NCI-H1417 treated with DMSO at 0.1 percent for 48 hours (cell line): ENCODE measurements at places on chromosomes 16 and 17.

DNA sequence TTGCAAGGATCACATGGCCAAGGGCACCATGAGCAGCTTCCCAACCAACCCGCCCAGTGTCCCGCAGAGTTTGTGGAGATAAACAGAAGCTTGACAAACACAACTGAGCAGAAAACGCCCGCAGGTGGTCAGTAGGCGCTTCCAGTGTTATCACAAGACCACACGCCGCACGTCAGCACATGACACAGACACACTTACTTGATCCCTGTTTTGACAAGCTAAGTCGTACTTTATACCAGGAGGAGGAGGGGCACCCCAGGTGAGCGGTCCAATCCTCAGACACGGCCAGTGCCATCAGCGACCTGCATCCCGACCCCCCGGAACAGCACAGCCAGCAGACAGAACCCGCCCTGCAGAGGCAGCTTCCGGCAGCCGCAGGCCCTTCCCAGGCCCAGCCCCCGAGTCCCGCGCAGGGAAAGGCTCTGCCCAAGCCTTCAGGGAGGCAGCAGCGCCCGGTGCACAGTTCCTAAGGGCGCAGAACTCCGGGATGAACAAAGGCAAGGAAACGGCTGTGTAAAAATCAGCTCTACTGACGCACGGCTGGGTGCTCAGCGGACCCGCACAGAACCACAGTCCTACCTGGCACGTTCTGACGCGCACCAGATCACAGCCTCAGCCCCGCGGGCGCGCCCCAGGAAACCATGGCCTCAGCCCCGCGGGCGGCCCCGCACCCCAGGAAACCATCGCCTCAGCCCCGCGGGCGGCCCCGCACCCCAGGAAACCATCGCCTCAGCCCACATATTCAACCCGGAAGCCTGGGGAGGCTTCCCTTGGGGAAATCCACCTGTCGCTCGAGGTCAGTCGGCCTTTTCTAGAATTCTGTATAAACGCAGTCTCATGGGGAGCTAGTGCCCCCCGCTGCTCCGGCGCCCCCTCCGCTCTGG is 27.8 kb downstream of the AXIN1 start:
- no peak for DNase-seq

DNA sequence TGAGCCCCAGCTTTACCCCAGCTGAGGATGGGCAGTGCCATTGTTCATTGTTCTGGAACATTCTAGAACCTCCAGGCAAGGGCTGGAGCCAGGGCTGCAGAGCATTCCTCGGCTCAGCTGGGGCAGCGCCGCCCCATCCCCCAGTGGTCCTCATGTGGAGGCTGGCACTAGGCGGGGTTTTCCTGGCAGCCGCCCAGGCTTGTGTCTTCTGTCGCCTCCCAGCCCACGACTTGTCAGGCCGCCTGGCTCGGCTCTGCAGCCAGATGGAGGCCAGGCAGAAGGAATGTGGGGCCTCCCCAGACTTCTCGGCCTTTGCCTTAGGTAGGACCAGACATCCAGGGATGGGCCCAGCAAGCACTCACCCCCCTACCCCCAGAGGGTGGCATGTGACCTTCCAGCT is at the start of gene TMEM95:
TSS of gene TMEM95 (plus strand) at position 104 of the 400 bp plus-strand sequence. CDS start at position 153, 49 bp downstream.
- DNase-seq, result no peak

DNA sequence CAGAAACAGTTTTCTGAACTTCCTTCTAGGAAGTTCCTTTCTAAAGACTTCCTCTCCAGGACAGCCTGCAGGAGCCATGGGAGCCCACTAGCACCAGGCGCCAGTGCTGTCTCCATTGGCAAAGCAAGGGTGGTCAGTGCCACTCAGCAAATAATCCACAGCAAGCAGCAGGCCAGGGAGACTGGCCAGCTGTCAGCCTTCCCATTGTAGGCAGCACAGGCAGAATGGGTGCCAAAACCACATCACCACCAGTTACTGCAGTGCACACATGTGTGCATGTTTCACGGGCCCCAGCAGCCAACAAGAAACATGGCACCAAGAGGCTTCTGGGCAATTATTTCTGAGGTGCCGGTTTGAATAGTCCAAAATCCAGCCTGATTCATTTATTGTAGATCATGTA is 26.7 kb downstream of the DNASE1 start:
- no peak for DNase-seq

- DNase-seq, result no peak
These were observed 2.3 kb downstream of the HOXB4 start for GRCh38 chr17:48575673-48576478.

- DNase-seq, result no peak
These were observed 12.5 kb upstream of the DRC7 start for GRCh38 chr16:57681950-57682728.

DNA sequence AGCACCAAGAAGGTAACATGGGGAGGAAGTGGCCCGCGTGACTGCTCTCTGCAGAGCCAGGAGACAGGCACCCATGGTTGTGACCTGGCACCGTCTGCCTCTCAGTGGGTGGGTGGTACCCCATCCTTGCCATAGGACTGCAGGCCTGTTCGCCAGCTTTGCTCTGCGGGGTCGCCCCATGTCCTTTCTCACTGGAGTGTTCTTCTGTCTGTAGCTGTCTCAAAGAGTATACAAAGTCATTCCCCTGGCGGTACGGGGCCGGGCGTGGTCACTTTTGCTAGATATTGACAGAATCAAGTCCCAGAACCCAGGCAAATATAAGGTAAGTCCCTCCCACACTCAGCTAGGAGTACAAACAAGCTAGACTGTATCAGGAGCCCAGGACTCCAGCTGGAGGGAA is 6.0 kb downstream of the TBC1D26 start:
- no peak for DNase-seq

DNA sequence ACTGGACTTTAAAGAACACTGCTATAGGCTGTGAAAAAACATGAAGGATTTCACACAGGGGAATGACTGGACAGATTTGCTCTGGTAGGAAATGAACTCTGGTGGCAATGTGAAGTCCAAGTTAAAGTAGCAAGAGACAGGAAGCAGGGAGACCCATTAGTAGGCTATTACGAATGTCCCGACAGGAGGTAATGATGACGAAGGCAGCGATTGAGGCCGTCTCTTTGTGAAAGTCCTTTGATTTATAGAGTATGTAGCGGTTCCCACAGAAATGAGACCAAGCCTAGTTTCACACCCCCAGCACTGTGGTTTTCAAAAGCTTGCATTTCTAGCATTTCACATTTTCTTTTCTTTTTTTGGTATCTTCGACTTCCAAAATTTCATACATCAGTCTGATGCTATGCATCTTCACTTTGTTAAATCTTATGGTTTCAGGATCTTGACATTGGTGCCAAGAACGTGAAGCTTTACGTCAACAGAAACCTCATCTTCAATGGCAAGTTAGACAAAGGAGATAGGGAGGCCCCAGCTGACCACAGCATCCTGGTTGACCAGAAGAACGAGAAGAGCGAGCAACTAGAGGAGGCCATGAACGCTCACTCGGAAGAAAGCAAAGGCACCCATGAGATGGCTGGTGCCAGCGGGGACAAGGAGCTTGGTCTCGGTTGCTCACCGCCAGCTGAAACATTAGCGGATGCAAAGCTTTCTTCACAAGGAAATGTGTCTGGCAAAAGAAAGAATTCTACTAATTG is 189.8 kb downstream of the KATNIP start:
- DNase-seq, result no peak

DNA sequence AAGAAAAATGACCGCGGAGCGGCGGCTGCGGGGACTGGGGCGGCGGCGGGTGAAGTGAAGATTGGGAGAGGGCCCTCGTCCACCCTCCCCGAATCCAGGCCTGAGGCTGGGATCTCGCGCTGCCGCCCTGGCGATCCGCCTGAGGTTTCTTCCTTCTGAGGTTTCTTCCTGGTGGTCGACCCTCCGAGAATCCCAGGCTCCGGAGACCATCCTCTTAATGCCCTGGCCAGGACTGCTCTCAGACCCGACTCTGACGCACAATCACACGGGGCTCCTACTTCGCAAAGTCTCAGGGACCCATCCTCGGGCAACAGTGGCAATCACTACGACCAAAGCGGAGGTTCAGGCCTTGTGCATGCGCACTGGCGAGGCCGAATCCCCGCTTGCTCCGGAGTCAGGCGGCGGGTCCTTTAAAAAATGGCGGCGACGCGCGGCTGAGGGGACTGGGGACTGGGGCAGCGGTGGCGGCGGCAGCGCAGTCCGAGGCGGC is 18.0 kb upstream of the KCNJ18 start:
- no peak for DNase-seq

- DNase-seq, result no peak
These were observed 343.0 kb upstream of the DYNLRB2 start for GRCh38 chr16:80197741-80198201.

DNA sequence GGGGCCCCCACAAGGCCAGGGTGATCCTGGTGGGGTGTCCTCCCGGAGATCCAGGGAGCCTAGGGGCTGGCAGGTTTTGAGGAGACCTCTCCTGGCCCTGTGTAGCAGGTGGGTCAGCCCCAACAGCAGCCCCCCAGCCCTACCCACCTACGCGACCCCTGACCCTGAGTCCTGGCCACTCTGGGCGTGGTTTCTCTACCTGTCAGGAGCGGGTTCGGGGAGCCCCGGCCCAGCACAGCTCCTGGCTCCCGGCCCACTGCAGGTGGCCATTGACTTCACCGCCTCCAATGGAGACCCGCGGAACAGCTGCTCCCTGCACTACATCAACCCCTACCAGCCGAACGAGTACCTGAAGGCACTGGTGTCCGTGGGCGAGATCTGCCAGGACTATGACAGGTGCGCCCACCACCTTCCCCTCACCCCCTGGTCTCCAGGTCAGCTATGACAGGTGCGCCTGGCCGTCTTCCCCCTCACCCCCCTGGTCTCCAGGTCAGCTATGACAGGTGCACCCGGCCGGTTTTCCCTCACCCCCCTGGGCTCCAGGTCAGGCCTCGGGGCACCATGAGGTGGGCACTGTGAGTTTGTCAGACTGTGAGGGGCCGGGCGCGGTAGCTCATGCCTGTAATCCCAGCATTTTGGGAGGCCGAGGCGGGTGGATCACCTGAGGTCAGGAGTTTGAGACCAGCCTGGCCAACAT is 13.0 kb downstream of the CPNE7 start:
- no peak for DNase-seq

GRCh38 chr17:36505171-36505570 is 18.7 kb downstream of the ZNHIT3 start:
- DNase-seq, result no peak

- no peak for DNase-seq
These were observed 31.1 kb downstream of the IGF2BP1 start for GRCh38 chr17:49028271-49028670.

DNA sequence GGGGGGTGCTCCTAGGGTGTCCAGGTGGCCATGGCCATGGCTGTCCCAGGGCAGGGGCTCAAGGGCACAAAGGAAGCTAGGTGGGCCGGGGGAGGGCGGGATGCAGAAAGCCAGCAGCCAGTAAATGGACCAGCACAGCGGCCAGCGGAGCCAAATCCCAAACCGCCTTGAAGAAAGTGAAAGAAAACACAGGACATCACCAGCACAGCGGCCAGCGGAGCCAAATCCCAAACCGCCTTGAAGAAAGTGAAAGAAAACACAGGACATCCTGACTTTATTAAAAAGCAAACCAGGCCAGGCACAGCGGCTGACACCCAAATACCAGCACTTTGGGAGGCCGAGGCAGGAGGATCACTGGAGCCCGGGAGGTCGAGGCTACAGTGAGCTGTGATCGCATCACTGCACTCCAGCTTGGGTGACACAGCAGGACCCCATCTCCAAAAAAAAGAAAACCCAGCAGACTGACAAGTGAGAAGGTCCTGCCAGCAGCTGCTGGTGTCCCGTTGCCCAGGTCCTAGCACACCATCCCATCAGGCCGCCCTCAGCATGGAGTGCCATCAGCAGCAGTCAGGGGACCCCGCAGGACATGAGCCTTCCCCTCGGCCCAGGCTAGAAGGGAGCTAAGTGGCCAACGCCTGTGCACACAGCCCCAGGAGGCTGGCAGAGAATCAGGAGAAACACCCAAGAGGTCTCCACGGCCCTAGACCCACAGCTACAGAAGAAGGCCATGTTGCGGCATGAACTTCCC is 17.0 kb downstream of the SLC38A10 start:
- no peak for DNase-seq

DNA sequence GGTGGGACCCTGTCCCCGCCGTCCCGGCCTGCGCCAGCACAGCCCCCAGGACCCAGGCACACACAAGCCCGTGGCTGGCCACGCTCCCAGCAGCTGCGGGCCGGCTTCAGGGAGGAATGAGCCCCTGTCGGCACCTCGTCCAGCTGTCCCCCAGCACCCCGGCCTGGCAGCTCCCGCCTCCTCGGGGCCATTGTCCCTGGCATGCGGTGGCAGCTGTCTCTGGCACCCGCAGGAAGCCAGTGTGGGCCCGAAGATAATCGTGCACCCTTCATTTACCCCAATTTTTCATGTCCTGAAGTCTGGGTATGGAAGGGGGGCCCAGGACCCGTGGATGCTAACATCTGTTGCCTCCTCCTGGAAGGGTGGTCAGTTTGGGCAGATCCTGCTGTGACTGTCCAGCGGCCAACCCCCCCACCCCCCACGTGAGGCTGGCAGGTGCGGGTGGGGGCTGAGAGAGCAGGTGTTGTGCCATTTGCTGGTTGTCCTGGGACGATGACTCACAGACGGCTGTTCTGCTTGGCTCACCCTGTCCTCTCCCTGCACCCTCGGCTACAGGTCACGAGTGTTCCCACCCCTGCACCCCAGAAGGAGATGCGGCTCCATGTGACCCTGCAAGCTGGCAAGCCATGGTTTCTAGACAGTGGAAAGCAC is 4.0 kb upstream of the LMF1 start:
- DNase-seq, result no peak

DNA sequence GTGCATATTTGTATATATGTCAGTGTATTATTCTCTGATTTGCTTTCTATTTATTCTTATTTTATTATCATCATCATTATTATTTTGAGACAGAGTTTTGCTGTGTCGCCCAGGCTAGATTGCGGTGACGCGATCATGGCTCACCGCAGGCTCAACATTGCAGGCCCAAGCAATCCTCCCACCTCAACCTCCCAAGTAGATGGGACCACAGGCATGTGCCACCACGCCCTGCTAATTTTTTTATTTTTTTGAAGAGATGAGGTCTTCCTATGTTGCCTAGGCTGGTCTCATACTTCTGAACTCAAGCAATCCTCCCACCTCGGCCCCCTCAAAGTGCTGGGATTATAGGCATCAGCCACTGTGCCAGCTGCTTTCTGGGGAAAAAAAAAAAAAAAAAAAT is 8.4 kb upstream of the ARHGAP17 start:
- DNase-seq, result no peak
